ENCODE measurements at places on chromosomes 7 and 10. TPM values are rescaled to one million over a fixed set of nuclear protein-coding genes. Genes with fewer than 3 reads are reported as not detected.

DNA sequence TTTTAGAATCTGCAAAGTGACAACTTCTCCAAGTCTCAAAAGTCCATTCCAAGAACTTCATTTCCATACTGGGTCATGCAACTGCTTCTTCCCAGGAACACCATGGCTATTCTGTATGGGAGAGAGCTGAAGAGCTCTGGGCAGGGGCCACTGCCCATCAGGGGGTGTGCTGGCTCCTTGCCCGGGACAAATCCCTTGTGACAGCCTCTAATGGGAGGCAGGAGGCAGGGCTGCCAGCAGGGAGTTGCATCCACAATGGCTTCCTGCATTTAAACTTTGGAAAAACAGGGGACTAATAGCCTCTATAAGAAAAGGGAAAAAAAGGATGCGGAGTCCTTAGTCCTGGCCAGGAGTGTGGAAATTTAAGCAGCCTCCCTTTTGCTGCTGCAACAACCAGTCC, 18.4 kb upstream of the FRMD4A start:
- no peak for DNase-seq

DNA sequence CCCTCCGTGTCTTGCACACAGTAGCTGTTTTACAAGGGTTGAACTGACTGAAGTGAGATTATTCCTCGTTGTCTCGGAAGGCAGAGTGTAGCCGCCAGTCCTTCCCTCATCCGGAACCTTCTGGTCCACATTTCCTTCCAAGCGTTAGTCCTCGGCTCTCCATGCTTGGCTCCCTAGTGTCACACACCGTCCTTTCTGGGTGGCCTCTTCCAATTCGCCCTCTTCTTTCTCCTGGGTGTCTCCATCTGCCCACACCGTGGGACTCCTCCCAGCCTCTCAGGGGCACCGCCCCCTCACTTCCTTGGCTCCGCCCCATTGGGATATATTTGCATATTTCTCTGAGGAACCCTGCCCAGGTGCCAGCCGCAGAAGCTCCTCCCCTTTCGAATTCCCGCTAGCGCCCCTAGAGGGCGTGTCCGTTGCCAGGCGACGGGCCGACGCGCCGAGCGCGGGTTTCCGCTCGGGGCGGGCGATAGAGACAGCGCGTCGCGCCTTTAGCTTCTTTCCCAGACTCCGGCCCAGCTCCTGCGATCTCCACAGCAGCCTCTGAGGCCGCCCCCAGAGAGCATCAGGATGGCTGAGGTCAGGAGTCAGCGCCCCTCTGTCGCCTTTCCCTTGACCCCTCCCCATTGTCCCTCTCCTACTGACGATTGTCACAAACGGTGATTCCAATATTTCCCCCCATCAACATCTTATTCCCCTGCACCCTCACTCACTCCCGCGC, at the start of gene CFAP58:
TSS of gene CFAP58 (plus strand) at position 509 of the 724 bp plus-strand sequence. CDS start at position 574, 65 bp downstream.
- DNase-seq: peak; percentile 92

DNA sequence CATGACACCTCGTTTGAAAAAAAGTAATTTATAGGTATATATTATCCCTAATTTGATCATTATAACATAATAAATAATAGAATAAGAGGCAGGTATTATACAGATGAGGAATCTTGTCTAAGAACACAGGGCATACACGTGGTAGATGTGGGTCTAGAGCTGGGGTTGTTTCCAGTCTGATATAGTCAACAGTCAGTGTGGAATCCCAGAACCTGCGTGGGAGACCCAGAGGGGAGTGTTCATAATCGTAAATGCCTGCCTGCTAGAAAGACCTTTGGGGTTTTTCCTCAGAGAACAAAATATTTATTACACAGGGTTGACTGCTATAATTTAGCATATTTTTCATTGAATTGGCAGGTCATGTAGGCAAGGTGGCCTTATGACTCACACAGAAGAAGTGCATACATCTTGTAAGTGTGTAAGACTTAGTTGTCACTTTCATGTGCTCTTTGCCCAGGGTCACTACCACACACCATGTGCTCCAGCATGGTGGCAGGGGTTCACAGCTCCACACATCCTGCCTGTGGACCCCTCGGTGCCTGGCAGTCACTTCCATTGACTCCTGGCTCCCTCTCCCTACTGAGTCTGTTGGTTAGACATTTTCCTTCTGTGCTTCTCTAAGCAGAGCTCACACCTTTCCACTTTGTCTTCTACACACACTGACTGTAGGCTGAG, 94.9 kb upstream of the IKZF1 start:
- DNase-seq: no peak

- DNase-seq: no peak
These were observed 34.8 kb downstream of the BTRC start for GRCh38 chr10:101388676-101389276.

- DNase-seq: no peak
These were observed 351.7 kb upstream of the C7orf33 start for GRCh38 chr7:148238761-148239325.

BCL7B gene
- total RNA-seq: 20.5 TPM

SEMA3A gene
- 29.2 TPM for total RNA-seq
